GF-D8 (cell line): ENCODE measurements at places on chromosomes 1 and 21.

DNA sequence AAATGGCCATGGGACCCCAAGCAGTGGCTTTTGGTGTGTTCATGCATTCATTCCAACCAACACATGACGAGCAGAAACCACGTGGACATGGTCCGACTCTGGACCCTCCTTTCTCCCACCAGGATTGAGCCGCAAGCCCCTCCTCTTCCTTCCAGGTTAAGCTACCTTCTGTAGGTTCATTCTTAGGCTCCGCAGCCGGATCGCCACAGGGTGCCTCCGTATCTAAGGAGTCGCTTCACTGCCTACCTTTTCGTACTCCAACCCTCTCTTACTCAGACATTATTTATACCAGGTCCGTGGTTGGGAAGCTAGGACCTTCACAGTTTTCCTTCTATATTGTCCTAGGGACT, 63.6 kb downstream of the RHBG start:
- DNase-seq, result no peak

DNA sequence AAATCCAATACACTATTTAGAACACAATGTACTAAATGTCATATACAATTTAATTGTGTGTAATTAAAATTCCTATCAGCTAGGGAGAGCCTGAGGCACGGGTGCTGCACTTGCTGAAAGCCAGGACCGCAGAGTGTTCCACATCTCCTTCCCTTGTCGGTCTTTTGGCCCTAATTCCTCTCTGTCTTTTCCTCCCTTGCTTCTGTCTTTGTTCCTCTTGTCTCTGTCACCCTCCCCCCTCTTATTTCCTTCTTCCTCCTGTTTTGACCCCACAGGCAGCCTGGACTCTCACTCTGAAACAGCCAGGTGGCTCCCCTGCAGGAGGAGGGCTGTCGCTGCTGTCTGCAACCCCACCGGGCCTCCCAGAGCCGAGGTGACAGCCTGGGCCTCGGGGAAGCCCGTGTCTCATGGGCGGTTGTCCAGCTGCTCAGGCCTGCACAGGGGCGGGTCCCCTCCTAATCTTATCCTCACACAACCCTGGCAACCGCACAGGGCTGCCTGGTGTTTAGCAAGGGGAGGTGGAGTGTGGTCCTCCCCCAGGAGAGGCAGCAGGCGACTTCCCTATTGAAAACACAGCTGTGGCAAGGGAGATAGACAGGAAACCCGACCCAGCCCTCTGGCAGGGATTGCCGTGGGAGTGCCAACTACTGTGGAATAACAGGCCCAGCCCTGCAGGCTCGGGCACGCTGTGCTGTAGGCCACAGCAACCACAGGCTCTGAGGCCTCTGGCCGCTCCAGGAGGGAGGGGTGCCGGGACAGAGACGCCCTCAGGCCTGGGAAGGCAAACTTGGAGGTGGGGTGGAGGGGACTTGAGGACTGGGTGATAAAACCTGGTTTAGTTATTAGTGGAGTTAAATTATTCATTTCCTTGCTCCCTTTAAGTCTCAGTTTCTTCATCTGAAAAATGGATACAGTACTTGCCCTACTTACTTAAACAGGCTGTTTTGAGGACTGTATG, 68.8 kb upstream of the WDR26 start:
- peak; percentile 98 for DNase-seq

- no peak for DNase-seq
Measured at GRCh38 chr1:150002217-150002616, 8.3 kb downstream of the OTUD7B start.

DNA sequence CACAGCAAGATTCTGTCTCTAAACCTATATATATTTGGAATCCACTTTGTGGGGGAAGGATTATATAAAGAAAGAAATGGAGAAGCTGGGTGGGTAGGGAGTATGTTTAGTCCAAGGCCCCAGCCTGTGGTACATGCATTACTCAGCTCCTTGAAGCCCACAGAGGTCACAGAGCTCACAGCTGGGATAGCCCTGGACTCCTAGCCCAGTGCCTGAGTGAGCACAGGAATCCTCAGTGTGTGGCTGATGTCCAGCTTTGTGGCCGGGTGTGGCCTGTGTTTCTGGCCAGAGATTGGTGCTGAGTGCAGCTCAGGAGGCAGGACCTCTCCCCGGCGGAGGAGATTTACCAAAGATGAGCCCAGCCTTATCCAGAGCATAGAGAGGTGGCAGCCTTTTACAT, 7.6 kb downstream of the CAPN9 start:
- DNase-seq, result no peak

DNA sequence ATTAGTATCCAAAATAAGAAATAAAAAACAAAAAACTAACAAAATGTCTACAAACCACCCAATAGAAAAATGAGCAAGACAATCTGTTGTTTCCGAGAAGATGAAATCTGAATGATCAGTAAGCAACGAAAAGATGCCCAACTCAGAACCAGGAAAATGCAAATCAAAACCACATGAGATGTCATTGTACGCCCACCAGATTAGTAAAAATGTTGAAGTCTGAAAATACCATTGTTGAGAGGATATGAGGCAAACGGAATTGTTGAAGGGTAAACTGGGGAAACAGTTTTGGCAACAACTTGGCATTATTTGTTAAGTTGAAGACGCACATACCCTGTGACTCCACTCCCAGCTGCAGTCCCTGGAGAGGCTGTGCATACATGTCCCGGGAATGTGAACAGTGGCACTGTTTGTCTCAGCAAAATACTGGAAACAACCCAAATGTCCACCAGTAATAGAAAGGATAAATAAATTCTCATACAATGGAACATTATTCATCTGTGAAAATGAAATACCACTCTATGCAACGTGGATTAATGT, 10.6 kb downstream of the ZBTB17 start:
- no peak for DNase-seq

- no peak for DNase-seq
Measured at GRCh38 chr1:11145741-11146140, 43.4 kb upstream of the ANGPTL7 start.

- peak; percentile 81 for DNase-seq
Measured at GRCh38 chr1:100440075-100440809, 87.9 kb downstream of the CDC14A start.

GRCh38 chr1:115012006-115012405, 17.6 kb upstream of the TSHB start:
- no peak for DNase-seq

DNA sequence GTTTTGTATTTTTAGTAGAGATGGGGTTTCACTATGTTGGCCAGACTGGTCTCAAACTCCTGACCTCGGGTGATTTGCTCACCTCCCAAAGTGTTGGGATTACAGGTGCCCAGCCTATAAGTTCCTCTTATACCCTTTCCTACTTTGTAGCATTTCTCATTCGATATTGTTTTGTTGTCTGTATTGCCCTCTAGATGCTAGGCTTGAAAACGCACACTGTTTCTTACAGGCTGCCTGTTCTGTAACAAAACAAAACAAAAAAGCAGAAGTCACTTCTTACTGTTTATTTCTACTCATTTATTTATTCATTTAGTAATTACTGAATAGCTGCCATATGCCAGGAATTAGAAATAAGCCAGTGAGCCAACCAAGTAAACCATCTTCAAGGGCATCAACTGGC, 136.9 kb upstream of the BMP8A start:
- no peak for DNase-seq

- no peak for DNase-seq
Measured at GRCh38 chr1:40405812-40406211, 32.3 kb downstream of the SMAP2 start.

GRCh38 chr1:42970143-42970542, 11.5 kb upstream of the SLC2A1 start:
- DNase-seq, result no peak

- no peak for DNase-seq
Measured at GRCh38 chr1:210792250-210793102, 341.5 kb downstream of the KCNH1 start.

GRCh38 chr1:157007306-157007705, 38.2 kb downstream of the ARHGEF11 start:
- DNase-seq, result no peak

DNA sequence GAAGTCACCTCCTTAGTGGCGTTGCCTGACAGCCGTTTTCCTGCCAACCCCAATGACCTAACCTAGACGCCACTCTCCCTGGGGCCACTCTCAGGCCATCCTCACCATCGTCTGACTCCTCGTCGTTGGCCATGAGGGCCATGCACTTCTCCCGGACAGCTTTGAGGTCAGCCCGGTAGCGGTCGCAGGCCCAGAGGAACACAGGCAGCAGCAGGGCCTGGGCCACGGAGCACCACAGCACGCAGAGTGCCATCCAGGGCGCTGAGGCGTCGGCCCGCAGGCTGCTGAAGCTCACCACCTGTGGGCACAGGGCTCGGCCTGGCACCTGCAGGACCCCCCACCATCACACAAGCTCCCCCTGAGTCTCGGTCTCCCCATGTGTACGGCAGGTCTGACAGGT, 7.3 kb downstream of the HES3 start:
- no peak for DNase-seq

- DNase-seq, result no peak
Measured at GRCh38 chr1:159229896-159230295, 25.2 kb downstream of the ACKR1 start.

DNA sequence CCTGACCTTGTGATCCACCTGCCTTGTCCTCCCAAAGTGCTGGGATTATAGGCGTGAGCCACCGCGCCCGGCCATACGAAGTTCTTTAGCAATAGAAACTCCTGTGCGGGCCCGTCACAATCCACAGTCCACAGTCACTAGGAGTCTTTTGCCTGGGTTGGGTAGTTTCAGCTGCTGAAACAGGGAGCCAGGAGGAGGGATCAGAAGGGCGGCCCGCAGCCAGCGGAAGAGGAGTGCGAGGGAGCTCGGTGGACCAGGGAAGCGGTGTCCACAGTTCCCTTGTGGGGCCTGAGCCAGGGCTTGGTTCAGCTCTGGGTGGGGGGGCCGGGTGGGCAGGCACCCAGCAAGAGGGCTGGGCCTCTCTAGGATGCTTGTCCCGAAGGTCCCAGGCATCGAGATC, 17.9 kb upstream of the HSPG2 start:
- no peak for DNase-seq

DNA sequence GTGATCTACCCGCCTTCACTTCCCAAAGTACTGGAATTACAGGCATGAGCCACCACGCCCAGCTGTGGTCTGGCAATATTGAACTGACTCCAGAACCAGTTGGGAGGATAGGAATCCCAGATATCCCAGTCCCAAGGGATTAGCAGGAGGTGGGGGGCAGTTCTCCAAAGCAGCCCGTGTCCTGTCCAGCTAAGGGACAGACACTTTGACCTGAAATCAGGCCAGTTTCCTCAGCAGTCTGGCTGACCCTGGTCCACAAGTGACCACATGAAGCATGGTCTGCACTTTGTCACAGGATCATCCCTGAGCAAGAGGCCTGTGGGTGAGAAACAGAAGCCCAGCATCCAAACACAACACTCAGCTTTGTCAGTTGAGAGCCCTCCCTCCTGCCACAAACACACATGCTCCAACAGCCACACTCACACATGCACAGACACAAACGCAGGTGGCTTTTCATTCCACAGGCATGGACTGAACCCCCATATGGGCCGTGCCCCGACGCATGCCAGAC, 2.7 kb upstream of the FDPS start:
- no peak for DNase-seq

DNA sequence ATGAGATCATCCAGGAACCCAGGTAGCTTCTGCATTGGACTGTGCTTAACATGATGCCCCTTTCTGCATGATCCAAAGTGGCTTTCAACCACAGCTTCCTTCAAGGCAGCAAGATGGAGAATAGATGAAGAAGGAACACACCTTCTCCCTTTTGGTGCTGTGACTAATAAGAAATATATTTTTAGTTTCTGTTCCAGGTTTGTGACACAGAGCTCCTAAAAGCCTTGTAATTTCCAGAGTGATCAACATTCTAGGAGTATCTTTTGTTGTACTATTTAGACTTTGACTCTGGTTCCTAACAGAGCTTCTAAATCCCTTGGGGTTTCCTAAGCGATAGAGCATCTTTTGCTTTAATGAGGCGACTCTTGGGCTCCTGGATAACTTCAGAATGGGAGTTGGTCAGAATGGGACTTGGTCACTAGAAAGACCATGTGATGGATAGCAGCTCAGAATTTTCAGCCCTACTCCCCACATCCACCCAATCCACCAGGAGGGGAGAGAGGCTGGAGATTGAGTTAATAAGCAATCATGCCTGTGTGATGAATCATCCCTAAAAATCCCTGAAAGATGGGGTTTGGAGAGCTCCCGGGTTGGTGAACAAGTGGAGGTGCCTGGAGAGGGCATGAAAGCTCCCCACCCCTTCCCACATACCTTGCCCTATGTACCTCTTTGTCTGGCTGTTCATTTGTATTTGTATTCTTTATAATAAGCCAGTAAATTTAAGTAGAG, 134.8 kb downstream of the FGGY start:
- no peak for DNase-seq

- DNase-seq, result no peak
Measured at GRCh38 chr1:145944532-145944931, 13.3 kb downstream of the LIX1L start.

- DNase-seq, result no peak
Measured at GRCh38 chr1:231218078-231218477, 22.9 kb upstream of the GNPAT start.

- DNase-seq, result no peak
Measured at GRCh38 chr1:23469372-23469982, 14.5 kb downstream of the ASAP3 start.

DNA sequence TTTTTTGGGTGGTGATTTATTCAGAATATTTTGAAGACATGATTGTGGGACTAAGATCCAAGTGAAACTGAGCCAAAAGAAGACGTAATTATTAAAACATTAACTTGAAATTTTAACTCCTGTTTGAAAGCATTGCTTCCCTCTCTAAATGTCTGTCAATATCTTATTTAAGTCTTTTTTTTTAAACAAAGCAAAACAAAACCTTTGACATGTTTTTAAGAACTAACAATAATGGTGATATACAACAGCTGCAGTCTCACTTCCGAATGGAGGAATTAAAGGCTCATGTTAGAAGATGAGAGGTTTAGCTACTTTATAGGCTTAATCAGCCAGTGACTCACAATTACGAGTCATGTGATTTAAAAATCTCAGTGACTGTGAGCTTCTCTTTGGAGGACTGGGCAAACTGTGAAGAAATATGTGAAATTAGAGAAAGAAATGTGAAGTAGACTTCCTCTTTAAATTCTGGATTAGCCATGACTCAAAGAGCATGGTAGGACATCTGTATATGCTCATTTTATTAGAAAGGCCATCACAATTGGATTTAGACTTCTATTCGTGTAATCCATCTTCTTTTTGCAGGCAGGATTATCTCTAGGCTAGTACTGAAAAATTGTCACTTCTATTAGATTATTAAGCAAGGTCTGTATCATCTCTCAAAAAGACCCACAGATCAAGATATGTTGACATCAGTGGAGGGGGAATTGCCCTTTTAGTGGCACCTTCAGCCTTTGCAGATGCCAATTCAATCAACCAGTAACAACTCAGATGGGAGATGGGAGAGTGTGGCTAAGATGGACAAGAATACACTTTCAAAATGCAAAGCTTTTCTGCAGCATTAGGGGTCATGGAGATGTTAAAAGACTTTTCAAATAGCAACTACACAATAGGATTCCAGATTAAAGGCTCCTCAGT, 28.7 kb downstream of the KCNA3 start:
- no peak for DNase-seq

DNA sequence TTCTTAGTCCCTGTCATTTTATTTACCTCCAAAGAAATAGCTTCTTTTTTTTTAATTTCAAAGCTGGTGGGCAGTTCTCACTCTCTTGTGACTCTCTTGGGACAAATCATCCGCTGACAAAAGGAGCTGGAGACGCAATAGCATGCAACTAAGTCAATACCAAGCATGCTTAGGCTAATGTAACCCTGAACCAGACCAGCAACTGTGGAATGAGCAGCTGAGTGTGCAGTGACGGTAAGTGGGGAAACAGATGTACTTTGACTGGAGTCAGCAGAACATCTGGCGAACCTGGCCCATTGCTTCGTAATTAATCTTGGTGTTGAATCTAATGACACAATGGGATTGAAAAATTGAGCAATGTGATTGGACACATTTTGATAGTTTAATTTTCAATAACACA, 280.7 kb upstream of the PLXNA2 start:
- no peak for DNase-seq

- peak; percentile 28 for DNase-seq
Measured at GRCh38 chr1:32413507-32414185, 19.4 kb upstream of the BSDC1 start.
